Astrocyte (in vitro differentiated cells and primary cell): ENCODE measurements at places on chromosomes 7 and 10.

- DNase-seq, result no peak
Observed at GRCh38 chr7:117273814-117274225, 49.0 kb downstream of the WNT2 start.

DNA sequence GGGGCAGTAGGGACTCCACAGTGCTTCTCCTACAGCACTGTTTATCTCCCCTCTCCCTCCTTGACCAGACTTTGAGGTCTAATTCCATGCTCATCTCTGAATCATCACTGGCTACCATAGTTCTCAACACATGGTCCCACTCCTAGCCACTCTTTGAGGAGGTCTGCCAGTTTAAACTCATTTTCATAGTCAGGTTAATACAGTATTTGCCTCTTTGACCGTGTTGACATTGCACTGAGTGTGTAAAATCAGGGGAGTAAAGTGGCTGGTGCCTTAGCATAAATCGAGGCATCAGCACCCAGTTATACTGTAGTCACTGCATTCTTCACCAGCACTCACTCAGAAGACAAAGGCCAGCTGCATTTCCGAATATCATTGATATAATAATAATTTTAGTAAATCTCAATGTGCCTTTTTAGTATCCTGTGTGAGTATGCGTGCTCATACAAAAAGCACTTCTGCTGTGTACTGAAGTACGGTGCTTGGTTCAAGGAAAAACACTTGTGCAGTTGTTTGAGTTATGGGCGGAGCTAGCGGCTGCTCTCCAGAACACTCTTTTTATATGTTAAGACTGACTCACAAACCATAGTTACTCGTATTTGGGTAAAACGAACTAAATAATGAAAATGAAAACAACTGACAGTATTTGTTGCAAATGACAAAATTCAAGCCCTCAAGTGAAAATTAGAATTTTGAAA, 89.7 kb downstream of the GALNT11 start:
- DNase-seq, result no peak

GRCh38 chr10:104680467-104681401, 39.6 kb downstream of the SORCS3 start:
- DNase-seq, result no peak

GRCh38 chr10:113094114-113094486, 144.1 kb downstream of the TCF7L2 start:
- no peak for DNase-seq

- DNase-seq, result no peak
Observed at GRCh38 chr10:121362026-121362425, 236.2 kb downstream of the FGFR2 start.

- no peak for DNase-seq
Observed at GRCh38 chr7:30963842-30964241, at the start of gene GHRHR. Gene GHRHR, plus strand, starts transcription at chr7:30963953. Its CDS starts 116 bp downstream, at chr7:30964069.

DNA sequence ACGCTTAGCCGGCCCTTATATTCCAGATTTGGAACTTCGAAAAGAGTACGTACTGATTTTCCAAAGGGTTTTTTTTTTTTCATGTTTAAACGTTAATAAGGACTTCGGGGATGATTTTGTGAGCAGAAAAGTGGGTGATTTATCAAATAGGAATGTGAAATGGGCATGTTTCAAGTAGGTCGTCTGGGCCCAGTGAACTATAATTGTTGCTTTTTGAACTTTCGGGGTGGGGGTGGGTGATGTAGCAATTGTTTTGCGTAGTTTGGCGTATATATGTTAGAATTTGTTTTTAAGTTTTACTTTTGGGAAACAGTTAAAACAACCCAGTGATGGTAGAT, 299 bp upstream of the PBLD start:
- DNase-seq, result peak; percentile 62

GRCh38 chr7:136523571-136523970, 344.9 kb upstream of the CHRM2 start:
- peak; percentile 82 for DNase-seq

DNA sequence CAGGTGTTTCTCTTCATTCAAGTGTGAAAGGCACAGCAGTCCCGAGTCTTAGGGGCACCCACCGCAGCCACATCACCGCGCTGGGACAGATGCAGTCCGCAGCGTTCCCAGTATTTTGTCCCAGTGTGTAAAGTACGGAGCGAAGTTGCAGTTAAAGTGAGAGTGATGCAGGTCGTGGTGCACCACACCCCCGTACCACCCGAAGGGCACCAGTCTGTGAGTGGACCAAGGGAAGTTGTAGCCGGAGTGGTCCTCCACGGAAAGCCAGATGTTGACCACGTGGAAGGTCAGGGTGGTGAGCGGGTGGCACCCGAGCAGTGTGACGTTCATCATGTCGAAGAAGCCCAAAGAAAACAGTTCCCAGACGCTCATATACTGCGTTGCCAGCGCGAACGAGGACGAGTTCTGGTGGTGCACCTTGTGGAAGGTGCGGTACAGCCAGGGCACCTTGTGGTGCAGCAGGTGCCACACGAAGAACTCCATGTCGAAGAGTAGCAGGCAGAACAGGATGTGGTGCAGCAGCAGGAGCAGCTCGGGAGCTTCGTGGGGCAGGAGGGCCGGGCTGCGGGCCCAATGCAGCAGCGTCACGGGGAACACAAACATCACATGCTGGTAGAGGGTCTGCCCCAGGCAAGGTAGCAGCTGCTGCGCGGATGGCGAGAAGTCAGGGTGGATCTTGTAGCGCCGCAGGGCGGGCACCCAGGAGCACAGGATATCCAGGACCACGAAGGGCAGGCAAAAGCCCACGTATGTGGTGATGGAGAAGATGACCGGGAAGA, 526 bp downstream of the CH25H start:
- no peak for DNase-seq

DNA sequence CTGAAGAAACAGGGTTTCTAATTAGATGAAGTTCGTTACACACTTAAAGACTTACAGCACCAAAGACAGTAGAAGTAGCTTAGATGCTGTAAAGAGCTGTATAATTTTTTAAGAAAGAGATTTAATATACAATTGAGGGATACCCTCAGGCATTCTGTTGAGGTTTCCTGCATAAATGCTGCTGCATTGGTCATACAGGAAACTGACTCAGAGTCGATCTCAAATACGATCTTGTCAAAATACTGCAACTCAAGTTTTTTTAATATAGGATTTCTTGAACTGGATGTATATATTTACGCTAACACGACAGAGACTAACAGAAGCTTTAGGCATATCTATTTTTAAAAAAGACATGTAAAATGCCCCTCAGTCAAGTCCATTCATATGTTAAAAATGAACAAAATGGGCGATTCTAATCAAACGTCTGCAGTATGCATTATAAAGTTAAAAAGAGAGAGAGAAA, 2.4 kb upstream of the ARID5B start:
- DNase-seq, result peak; percentile 61
